Chondrocyte (in vitro differentiated cells): ENCODE measurements at places on chromosomes 6 and 20. TPM values are rescaled to one million over a fixed set of nuclear protein-coding genes. Genes with fewer than 3 reads are reported as not detected.
A peak's percentile ranks its signal among the peaks of the same experiment; 100 is the strongest.

- DNase-seq, result no peak
- H3K36me3 ChIP-seq, result no peaks in the 10 kb centered on the region
- peaks cover 6% of the 10 kb centered on the region for H3K27me3 ChIP-seq
- H3K4me1 ChIP-seq, result no peaks in the 10 kb centered on the region
Observed at GRCh38 chr6:145486306-145486705, 249.0 kb downstream of the EPM2A start.

Gene SOX18
- total RNA-seq, result 2.1 to 2.8 TPM (median 2.3 TPM) in 3 replicates

- no peaks in the 10 kb centered on the region for H3K36me3 ChIP-seq
- DNase-seq, result no peak
- peaks cover 17% of the 10 kb centered on the region for H3K4me1 ChIP-seq
- no peak overlapping the region for H3K4me3 ChIP-seq
Observed at GRCh38 chr6:52394251-52394666, 25.9 kb upstream of the EFHC1 start.

GRCh38 chr6:167965592-167966539 lies 31.6 kb upstream of the KIF25 start:
- H3K4me3 ChIP-seq, result no peak overlapping the region
- peaks cover 42% of the 10 kb centered on the region for H3K36me3 ChIP-seq
- H3K27ac ChIP-seq, result no peak overlapping the region
- no peak for DNase-seq
- peaks cover 12% of the 10 kb centered on the region for H3K4me1 ChIP-seq

Gene FAM209A
- total RNA-seq, result 0.55 to 0.58 TPM in 2 of 3 replicates, not detected in the other

DNA sequence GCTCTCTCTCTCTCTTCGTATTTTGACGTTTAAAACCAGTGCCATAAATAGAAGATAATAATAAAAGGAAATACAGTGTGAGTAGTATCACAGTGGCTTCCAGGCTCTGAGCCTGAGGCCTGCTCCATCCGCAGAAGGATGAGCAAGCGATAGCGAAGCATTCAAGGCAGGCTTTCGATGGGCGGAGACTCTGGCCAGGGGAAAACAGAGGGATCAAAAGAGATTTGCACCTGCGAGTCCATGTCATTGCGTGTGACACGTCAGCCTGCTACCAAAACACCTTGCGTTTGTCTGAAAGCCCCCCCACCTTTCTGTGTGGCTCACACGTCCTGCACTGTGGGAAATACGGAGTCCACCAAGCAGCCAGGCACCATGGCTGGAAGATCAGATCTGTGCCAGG lies 377.3 kb upstream of the SULF2 start:
- H3K4me1 ChIP-seq, result peaks cover 8% of the 10 kb centered on the region
- H3K27me3 ChIP-seq, result peaks cover 56% of the 10 kb centered on the region
- H3K4me3 ChIP-seq, result no peak overlapping the region
- DNase-seq, result no peak
- no peaks in the 10 kb centered on the region for H3K36me3 ChIP-seq

DNA sequence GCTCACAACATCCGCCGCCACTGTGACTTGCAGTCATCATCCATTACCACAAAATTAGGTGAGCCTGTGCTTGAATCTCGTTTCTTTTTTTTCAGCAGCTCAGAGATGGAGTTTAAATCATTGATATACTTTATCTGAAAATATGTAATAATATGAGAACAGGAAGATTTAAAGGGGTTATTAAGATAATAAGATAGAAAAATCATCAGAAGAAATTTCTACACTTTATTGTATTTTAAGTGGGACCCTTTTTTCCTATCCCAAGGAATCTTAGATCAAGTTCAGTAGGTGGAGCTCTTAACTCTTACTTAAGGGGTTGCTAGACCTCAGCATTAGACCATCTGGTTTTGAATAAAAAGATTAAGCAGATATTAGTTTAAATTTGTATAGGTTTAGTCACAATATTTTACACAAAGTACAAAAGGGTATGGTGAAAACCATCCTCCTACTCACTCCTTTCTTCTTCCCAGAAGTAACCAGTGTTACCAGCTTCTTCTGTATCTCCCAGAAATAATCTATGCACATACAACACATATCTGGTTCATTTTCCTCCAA lies 9.4 kb upstream of the NCOA7 start:
- H3K36me3 ChIP-seq, result peaks cover 3% of the 10 kb centered on the region
- no peak overlapping the region for H3K27ac ChIP-seq
- no peaks in the 10 kb centered on the region for H3K27me3 ChIP-seq
- no peak overlapping the region for H3K4me3 ChIP-seq
- peaks cover 24% of the 10 kb centered on the region for H3K4me1 ChIP-seq

DNA sequence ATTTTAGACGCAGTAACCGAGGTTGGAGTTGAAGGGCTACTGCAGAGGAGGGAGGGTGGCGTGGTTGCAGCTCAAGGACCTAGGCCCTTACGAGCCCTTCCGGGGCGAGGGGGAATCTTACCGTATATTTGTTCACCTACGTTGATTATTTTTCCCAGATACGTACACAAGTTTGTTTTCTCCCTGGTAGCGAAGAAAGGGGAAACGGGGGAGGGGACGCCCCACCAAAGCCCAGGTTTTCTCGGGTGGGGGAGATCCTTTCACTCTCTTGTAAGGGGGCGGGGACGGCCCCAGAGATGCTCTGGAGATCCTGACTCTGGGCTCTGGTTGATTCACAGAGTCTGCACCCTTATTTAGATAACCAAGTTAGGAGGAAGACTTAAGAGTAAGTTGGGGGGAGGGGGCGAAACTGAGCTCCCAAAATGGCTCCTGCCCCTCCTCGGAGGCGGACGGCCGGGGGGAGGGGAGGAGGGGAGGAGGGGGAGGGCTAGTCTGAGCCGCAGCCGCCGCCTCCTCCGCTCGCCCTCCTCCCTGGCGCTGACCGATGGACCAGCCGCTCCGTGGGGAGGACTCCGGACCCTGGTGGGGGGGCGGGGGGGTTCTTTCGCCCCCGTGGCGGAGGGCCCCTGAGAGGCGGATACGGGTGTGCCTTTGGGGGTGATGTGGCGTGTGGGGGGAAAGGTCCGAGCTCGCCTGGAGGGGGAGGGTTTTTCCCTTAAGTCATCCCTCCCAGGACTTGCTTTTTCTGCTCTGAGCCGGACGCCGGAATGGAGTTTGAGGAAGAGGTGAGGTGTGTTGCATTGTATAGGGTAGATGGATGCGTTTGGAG lies 2.2 kb downstream of the BRD2 start:
- H3K36me3 ChIP-seq, result peaks cover 39% of the 10 kb centered on the region
- peak overlapping the region; percentile 100 for H3K27ac ChIP-seq
- H3K4me1 ChIP-seq, result peaks cover 29% of the 10 kb centered on the region
- peak overlapping the region; percentile 94 for H3K4me3 ChIP-seq
- DNase-seq, result peak; percentile 90

DNA sequence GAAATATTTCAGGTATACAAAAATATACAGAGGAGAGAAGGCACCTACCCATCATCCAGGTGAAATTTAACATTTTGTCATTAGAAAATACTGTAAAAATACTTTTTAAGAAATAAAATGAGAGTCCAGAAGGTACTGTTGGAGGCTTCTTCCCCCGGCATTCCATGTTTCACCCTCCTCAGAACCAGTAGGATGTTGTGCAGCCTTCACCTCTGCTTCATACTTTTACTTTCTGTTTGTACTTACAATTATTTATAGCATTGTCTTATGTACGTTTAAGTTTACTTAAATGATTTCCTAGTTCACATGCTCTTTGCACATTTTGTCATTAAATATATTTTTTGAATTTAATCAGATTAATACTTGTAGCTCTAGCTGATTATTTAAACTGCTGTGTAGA lies 30.9 kb downstream of the TMEM200A start:
- no peak overlapping the region for H3K4me3 ChIP-seq
- no peaks in the 10 kb centered on the region for H3K4me1 ChIP-seq
- H3K36me3 ChIP-seq, result no peaks in the 10 kb centered on the region
- no peak overlapping the region for H3K27ac ChIP-seq
- no peak for DNase-seq

Gene NOX3
- total RNA-seq, result not detected in 3 replicates

Gene FERMT1
- 0.51 to 2.1 TPM (median 0.52 TPM) in 3 replicates for total RNA-seq

Gene EBF4
- 8.0 to 15.2 TPM (median 11.4 TPM) in 3 replicates for total RNA-seq

DNA sequence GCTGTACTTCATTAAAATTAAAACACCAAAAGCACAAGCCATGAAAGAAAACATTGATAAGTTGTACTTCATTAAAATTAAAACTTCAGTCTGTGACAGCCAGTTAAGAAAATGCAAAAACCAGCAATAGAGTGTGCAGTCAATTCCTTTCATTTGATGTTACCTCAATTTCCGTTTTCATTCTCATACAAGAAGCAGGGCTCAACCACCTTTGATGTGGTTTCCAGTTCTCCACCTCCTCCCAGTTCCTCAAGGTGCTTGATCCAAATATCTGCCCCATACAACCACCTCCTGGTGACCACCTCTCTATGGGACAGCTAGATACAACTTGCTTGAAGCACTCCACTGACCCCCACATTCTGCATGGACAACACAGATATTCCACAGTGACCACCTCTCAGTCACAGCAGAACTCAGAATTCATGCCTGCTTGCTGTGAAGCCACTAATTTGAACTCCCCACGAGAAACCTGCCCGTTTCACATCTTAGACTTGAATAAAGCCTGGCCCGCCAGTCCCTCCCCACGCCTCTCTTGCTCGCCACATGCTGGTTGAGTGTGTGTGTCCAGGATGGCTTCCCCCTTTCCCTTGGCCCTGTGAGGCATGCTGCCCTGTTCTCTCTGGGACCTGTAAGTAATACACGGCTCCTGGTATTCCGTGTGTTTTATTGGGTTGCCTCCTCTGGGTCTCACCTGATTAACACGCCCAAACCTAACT lies 66.1 kb downstream of the FAM50B start:
- H3K36me3 ChIP-seq, result no peaks in the 10 kb centered on the region
- peak overlapping the region; percentile 72 for H3K27ac ChIP-seq
- no peaks in the 10 kb centered on the region for H3K27me3 ChIP-seq
- no peak overlapping the region for H3K4me3 ChIP-seq

Gene NOTCH4
- 0.82 to 1.6 TPM (median 1.4 TPM) in 3 replicates for total RNA-seq

Gene SYTL3
- 0.58 to 1.6 TPM (median 1.4 TPM) in 3 replicates for total RNA-seq

- H3K4me3 ChIP-seq, result no peak overlapping the region
- no peak overlapping the region for H3K27ac ChIP-seq
- H3K4me1 ChIP-seq, result no peaks in the 10 kb centered on the region
- H3K36me3 ChIP-seq, result no peaks in the 10 kb centered on the region
- DNase-seq, result no peak
Observed at GRCh38 chr20:54023406-54023805, 47.0 kb downstream of the BCAS1 start.

- H3K4me3 ChIP-seq, result no peak overlapping the region
- no peak overlapping the region for H3K27ac ChIP-seq
- DNase-seq, result no peak
Observed at GRCh38 chr6:50907565-50907964, 88.9 kb downstream of the TFAP2B start.

Gene OR2B6
- not detected in 3 replicates for total RNA-seq

DNA sequence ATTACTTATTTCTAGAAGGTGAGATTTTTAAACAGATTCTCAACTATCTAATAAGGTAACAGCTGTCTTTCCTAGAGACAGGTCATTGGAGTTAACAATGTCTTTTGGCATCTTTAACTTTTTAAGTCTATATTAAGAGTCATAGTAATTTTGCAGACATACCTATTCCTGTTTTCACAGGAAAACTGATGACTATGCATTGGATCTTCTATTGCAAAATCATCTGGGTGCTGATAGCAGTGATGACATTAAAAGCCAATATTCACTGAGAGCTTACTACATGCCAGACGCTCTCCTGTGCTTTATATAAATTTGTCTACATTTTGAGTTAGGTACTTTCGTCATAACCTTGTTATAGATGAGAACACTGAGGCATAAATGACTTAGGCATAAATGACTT lies 462.4 kb upstream of the MARCKS start:
- no peaks in the 10 kb centered on the region for H3K36me3 ChIP-seq
- DNase-seq, result no peak
- no peaks in the 10 kb centered on the region for H3K27me3 ChIP-seq
- H3K4me1 ChIP-seq, result peaks cover 25% of the 10 kb centered on the region
- no peak overlapping the region for H3K27ac ChIP-seq

GRCh38 chr6:60671369-60671768 lies 1614.7 kb downstream of the KHDRBS2 start:
- H3K36me3 ChIP-seq, result no peaks in the 10 kb centered on the region
- no peak overlapping the region for H3K27ac ChIP-seq
- no peak overlapping the region for H3K4me3 ChIP-seq
- no peaks in the 10 kb centered on the region for H3K4me1 ChIP-seq
- H3K27me3 ChIP-seq, result no peaks in the 10 kb centered on the region

DNA sequence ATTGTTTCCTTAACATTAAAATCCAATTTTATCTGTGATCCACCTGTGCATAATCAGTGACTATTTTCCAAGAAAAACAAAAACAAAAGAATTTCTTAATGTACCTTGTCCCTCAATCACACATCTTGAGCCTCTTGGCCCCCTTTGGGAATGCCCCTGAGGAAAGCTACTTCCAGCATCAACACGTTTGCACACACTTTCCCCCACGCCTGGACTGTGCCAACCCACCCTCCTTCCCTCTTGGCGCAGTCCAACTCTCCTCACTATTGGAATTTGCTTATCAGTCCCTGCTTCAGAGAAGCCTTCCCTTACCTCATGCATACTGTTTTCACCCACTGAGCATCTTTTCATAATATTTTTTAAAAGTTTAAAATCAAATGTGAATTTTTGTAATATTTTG lies 389.4 kb upstream of the NRSN1 start:
- DNase-seq, result no peak
- H3K4me3 ChIP-seq, result no peak overlapping the region
- no peaks in the 10 kb centered on the region for H3K4me1 ChIP-seq
- H3K27me3 ChIP-seq, result no peaks in the 10 kb centered on the region
- H3K27ac ChIP-seq, result no peak overlapping the region

DNA sequence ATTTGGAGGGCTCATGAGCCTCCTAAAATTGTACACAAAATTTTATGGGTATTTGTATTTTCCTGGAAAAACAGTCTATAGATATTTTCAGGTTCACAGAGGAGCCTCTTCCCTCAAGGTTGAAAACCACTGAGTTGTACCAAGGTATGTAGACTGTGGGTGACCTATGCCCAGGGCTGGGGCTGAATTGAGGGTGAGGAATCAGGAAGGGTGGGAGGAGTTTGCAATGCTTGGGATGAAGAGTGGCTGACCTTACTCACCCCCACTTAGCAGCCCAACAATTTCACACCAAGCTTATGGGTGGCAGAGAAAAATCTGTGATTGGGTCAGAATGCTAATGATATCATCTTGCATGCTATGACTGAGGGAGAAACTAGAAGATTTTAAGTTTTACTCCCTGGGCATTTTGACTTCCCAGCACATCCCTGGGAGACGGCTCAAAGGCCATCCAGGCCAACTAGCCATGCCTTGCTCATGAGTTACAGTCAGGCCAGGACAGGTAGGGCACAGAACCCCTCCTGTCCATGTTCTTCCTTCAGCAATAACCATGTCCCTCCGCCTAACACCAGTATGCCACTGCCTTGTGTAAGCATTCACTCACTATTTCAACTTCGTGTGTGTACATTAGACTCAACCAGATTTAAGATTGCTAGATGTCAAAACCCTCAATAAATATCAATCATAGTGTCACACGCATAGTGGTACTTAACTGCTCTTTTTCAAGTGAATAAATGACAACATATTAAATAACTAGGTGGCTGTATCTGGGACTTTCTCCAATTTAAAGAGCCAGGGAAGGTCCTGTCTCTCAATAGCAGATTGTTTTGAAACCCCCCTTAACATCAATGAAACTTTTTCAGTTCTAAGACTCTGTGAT lies 16.6 kb downstream of the ADTRP start:
- H3K27ac ChIP-seq, result peak overlapping the region; percentile 35
- H3K4me3 ChIP-seq, result no peak overlapping the region
- peaks cover 52% of the 10 kb centered on the region for H3K4me1 ChIP-seq
- no peaks in the 10 kb centered on the region for H3K27me3 ChIP-seq
- H3K36me3 ChIP-seq, result no peaks in the 10 kb centered on the region

Gene CST4
- not detected in 3 replicates for total RNA-seq

GRCh38 chr6:136181512-136181833 lies 68.6 kb downstream of the MTFR2 start:
- no peaks in the 10 kb centered on the region for H3K36me3 ChIP-seq
- H3K27ac ChIP-seq, result no peak overlapping the region
- DNase-seq, result no peak
- H3K4me3 ChIP-seq, result no peak overlapping the region
- H3K4me1 ChIP-seq, result peaks cover 10% of the 10 kb centered on the region
- no peaks in the 10 kb centered on the region for H3K27me3 ChIP-seq

- no peaks in the 10 kb centered on the region for H3K36me3 ChIP-seq
- no peak for DNase-seq
Observed at GRCh38 chr6:72554761-72555221, 67.1 kb upstream of the KCNQ5 start.
